ENCODE measurements at places on chromosomes 2 and 18.

GRCh38 chr2:23399674-23400261 is 14.8 kb downstream of the KLHL29 start:
- DNase-seq: no peak

DNA sequence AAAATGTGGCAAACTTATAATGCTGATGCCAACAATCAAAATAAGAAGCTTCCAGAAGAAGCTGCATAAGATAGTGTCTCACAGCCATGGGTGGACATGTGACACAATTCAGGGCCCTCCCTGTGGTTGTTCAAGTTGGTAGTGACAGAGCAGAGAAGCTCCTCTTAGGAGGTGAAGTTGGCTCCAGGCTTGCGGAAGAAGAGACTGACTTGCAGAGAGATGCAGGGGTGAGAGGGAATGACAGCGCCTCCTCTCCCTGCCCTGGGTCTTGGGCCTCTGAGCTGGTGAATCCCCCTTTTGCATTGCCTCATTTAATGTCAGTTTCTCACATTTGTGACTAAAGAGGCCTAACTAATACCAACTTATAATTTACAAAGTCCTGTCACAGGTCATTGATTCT is 23.0 kb upstream of the RHOB start:
- DNase-seq: no peak

DNA sequence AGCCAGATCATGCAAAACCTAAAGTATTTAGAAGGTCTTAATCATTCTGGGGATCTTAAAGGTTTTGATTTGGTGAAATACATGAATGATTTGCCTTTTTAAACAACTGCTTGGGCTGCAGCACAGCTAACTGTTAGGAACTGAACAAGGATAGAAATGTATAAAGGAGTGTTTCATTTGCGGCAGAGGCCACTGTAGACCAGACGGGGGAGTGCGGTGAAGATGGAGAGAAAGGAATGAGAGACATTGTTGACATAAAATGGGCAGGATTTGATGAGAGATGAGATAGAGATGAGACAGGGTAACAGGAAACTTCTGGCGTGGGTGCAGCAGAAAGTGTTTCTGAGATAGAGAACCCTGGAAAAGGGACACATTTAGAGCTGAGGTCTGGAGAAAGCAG is 308.1 kb downstream of the TMX3 start:
- no peak for DNase-seq

GRCh38 chr2:23653326-23653725 is 268.3 kb downstream of the KLHL29 start:
- no peak for DNase-seq

GRCh38 chr2:125479143-125479636 is 1176.8 kb upstream of the GYPC start:
- no peak for DNase-seq

- no peak for DNase-seq
These were observed 128.5 kb downstream of the CDCA7 start for GRCh38 chr2:173483137-173483536.
